ENCODE measurements at places on chromosomes 7 and 10.

DNA sequence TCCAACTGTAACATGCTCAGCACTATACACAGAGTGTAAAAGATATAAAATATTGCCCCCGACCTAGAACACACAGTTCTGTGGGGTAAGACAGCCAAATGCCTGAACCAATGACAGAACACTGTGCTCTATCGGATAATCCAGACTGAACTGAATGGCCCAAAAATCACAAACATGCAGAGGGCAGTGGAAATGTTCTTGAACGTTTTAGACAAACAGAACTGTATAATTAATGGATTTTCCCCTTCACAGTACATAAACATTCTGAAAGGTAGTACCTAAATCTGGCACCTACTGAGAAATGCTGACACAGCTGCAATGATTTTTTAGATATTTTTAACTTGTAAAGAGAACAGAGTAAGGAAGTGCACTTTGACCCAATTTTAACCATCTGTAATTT, 33.4 kb downstream of the PARD3 start:
- DNase-seq, result no peak

GRCh38 chr7:129295015-129295423, 70.2 kb downstream of the AHCYL2 start:
- DNase-seq, result peak; percentile 71

DNA sequence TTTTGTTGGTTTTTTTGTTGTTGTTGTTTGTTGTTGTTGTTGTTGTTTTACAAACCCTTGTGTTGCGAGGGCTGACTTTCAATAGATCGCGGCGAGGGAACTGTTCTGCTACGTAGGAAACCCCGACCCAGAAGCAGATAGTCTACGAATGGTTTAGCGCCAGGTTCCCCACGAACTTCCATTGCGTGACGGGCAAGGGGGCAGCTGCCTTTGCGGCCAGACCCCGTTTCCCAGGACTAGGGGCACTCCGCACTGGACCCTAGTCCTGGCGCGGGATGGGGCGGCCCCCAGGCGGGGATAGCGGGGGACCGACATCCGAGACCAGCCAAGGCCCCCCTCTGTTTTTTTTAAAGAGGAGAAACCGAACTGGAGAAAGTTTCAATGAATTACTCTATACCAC, 119.6 kb downstream of the LRRTM3 start:
- DNase-seq, result no peak

DNA sequence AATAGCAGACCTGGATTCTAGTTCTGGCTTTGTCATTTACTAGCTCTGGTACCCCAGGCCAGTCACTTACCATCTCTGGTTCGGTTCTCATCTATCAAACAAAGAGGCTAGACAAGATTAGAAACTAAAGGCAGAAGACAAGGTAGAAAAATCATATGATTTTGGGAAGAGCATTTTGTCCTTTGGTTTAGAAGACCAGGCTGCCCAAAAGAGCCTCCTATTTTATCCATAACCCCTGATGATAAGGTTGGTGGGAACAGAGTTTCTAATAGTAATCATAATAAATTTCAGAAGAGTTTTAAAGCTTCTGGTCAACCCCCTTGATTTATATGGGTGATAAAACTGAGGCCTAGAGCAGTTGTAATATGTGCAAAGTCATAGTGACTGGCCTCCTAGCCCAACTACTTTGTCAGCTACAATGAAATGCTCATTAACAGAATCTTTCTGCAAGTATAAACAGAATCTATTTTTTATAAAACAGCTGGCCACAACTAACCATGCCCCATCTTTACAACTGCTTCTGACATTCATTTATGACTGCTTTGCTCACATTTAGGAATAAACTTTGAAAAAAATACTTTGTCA, 23.4 kb downstream of the COX15 start:
- DNase-seq, result no peak

DNA sequence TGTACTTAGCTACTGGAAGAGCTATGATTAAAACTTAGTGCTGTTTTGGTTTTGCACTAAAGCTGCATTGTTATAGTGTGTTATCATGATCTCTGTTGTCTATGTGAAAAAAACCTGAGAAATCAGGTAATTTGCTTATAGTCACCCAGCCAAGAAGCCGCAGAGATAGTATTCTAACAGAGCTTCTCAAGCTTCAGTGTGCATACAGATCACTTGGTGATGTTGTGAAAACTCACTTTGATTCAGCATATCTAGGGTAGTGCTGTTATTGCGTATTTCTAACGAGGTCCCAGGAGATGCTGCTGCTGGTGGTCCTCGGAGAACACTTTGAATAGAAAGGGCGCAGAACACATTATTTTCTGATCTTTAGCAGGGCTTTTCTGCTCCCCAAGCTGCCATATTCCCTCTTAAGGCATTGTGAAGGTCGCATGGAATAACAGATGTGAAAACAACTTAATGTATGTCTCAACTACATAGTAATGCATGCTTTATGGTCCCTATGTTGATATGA, 68.4 kb upstream of the PDCD4 start:
- no peak for DNase-seq

GRCh38 chr10:79883986-79884385, 57.4 kb downstream of the NUTM2E start:
- no peak for DNase-seq

DNA sequence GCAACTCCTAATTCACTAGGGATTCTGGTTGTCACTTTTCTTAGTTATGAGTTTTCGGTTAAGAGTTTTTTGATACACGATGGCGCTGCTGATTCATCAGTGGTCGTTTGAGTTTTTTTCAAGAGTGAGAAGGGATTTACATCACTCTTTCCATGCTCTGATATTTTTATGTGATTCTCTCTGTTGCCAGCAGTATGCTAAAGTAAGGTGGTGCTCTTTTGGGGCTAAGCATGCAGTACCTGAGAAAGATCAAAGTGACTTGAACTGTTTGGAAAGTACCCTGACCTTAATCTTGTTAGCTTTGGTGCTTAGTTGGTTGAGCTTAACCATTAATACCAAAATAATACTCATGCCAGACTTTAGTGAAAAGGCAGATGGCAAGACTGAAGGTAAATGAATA, 28.1 kb downstream of the STAMBPL1 start:
- DNase-seq, result no peak

All from fibroblast of skin of back (primary cell).